Activated CD4-positive, CD25-positive, alpha-beta regulatory T cell (primary cell): ENCODE measurements at places on chromosomes 16 and 17.

GRCh38 chr17:76528156-76528527 lies 9.4 kb downstream of the CYGB start:
- no peak for DNase-seq

DNA sequence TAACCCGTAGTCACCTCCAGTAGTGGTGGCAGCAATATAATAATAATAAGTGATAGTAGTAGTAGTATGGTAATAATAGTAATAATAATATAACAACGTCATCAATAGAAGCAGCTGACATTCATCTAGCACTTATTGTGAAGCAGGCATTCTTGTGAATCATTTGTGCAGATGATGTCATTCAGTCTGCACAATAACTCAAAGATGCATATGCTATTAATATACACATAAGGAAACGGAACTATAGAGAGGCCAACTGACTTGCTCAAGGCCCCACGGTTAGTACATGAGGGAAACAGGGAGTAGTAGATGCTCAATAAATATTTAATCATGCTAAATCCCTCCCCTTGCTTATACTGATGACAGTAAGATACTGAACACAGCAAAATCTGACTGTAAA lies 35.4 kb upstream of the GAN start:
- DNase-seq, result no peak

DNA sequence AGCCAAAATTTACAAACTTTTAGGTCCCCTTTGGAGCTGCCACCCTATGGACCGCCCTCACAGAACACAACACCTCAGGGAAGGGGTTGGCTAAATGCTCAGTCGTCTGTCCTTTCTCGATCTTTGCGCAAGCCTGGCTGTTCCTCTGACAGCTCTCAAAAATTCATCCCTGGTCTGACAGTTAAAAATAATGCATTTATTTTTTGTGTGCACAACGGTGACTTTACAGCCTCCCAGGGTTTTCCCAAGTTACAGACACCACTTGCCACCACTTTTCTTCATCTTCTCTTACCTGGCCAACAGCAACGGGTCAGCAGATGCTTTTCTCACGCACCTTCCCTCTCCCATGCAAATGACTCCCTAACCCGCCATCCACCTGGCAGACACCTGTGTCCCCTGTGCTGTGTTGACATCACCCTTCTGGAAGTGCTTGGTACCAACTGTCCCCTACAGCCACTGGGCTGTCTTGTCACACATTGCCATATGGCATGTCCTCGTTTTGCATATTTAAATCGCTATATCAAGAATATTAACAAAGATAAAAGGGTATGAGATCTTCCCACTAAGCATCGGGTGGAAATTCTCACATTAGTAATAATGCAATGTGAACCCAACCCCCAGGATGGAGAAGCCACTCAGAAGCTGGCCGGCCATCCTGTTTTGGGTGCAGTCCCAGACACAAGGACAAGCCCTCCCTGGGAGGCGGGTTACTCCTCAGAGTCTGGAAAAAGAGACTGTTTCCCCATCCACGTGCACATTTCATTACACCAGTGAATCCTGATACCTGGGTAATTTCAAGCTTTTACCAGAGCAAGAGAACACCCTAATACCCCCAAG lies 187.0 kb downstream of the ZFHX3 start:
- DNase-seq, result no peak

DNA sequence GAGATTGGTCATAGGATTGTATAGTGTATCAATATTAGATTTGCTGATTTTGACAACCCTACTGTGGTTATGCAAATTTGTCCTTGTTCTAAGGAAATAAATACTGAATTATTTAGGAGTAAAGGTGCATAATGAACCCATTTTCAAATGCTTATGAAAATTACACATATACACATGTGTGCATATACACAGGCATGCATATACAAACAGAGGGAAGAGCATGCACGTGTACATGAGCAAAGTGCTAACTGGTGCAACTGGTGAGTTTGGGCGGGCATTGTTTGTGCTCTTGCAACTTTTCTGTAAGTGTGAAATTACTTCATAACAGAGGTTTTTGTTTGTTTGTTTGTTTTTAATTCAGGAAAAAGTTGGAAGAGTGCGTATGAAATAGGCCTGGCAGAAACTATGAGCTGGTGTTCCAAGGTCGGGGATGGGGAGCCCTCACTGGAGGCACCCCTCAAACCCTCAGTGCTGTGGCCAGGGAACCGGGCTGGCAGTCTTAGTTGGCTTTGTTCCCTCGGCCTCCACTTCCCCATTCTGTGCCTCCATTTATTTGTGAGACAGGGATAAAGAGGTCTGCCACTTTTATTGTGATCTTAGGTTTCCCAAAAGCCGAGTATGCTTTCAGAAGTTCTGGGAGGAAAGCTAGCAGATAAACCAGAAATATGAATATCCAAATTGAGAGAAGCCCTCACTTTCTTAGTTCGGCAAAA lies 5.8 kb downstream of the DEXI start:
- no peak for DNase-seq

DNA sequence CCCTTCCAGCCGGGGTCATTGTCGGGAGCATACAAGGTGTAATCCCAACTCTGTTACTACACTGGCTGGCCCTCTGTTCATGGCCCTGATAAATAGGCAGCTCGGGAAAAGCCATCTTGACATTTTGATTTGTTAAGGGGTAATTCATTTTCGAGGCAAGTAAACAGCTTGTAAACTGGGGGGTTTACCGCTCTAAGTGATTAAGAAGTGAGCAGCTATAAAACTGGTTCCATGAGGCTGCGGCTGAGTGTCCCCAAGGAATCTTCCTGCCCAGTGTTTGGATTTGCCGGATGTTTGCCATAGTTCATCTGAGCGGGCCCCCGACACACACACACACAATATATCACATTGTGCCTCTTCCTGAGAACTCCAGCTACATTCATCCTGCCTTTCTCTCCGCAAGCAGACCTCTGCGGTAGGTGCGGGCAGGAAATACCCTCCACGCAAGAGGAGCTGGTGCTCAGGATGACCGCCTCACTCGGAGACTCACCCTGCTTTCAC lies 92.2 kb downstream of the SOCS1 start:
- DNase-seq, result no peak

GRCh38 chr16:71507061-71507460 lies 17.9 kb upstream of the ZNF19 start:
- no peak for DNase-seq

GRCh38 chr17:68910789-68911431 lies 44.3 kb downstream of the ABCA8 start:
- DNase-seq, result no peak

DNA sequence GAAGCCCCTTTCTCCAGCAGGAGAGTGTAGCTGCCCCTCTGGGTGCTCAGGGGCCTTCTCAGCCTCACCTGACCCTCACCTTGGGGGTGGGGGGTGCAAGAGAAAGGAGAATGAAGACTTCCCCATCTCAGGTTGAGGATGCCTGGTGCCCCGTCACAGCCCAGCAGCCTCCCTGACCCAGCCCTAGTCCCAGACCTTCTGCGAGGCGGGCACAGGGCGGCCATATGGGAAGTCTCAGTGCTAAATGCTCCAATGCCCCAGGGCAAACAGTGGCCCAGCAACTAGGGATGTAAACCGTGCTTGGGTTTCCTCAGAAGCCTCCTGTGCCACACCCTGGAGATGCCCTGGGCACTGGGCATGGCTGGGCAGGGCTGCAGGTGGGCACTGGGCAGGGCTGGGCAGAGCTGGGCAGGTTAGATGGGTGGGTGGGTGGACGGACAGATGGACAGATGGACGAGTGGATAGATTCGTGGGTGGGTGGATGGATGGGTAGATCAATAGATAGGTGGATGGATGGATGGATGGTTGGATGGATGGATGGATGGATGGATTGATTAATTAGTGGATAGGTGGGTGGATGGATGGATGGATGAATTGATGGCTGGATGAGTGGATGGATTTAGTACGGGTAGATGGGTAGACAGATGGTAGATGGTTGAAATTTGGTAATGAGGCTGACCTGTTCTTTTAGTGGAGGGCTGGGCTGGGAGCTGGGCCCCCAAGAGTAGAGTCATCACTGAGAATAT lies 16.8 kb downstream of the TPSD1 start:
- no peak for DNase-seq
